Activated T-cell treated with anti-CD3 and anti-CD28 coated beads for 48 hours (primary cell): ENCODE measurements at places on chromosomes 6 and 20.
A peak's percentile ranks its signal among the peaks of the same experiment; 100 is the strongest.

DNA sequence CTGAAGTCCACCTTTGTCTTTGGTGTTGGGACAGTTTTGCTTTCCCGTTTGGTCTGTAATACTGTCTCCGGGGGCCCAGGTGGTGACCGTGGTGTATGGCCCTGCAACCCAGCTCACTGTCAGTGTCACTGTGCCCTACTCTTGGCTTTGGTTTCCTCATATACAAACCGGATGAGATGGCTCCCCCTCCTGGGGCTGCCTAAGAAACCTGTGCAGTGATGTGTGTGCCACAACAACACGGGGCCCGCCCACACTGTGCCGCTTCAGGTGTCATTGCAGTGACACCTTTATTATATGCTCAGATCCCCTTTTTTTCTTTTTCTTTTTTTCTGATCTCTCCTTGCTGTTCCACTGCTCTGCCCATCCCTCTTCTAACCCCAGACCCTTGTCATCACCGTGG, 73.9 kb downstream of the RAMACL start:
- DNase-seq, result no peak

DNA sequence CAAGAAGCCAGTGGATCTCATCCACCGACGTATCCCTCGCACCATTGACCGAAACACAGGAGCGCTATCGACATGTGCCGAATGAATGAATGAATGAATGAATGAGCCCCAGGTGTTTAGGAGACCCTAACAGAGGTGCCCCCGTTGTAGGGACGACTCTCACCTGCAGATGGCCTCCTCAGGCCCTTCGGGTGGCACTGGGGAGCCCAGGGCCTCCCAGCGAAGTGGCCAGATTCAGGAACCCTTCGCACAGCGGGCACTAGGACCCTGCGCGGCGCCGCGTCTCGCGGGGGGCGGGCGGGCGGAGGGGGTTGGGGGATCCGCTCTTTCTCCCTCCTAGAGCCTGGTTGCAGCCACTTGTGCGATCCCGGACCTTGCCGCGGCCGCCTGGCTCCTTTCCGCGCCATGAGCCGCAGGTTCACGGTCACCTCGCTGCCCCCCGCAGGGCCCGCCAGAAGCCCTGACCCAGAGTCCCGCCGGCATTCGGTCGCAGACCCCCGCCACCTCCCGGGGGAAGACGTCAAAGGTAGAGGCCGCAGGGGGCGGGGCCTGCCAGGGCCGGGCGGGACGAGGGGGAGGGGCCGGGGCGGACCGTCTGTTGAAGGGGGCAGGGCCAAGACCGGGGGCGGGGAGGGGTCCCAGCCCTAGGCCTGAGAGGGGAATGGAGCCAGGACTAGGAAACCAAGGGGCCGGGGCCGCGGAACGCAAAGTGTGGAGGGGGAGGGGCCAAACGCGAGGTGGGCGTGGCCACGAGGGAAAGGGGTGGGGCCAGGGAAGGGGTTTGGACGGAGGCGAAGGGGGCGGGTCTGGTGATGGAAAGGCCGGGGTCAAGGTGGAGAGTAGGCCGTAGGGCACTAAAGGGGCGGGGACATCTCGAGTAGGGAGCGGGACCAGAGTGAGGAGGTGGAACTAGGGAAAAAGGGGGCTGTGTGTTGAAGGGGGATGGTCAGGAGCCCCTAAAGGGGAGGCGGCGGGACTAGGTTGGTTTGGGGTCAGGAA, 7.4 kb upstream of the SLC12A5 start:
- DNase-seq, result peak; percentile 54

DNA sequence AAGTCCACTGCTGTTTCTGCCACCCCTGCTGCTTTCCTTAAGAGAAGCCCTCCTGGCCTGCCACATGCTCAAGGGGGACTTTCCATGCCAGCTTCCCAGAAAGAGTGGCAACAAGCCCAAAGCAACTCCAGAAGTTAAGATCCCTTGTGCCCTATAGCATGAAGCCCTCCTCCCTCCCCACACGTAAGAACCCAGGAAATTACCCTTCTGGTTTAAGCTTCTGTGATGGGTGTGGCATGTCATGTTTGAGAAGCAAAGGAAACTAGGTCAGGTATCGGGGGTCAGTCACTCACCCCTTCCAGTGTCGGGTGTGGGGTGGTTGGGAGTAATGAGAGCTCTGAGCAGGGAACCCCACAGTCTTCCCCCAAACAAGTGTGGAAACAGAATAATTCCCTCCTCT, 196.1 kb downstream of the LRFN2 start:
- DNase-seq, result no peak

- no peak for DNase-seq
Observed at GRCh38 chr6:161137839-161138542, 135.9 kb downstream of the AGPAT4 start.

- no peak for DNase-seq
Observed at GRCh38 chr6:25637960-25638434, 14.0 kb upstream of the SCGN start.

- DNase-seq, result no peak
Observed at GRCh38 chr6:156511051-156511450, 266.1 kb upstream of the ARID1B start.

GRCh38 chr6:36873612-36874442, 776 bp downstream of the PPIL1 start:
- no peak for DNase-seq

DNA sequence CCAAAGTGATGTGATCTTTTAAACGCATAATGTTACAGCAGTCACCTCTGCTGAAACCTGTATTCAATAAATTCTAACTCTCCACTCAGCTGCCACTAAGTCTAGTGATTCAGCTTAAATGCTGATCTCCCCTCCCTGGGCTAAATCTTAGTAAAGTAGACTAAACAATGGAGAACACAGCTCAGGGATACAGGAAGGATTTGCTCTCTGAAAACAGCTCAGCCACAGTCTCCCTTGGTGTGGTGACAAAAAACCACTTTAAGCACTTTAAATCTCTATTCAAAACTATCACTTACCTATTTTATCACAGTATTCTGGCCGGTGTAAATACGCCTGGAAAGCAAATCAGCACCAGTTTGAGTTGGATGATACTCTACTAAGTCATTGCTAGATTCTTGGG, 130.6 kb downstream of the RFX6 start:
- DNase-seq, result no peak

GRCh38 chr6:154606457-154606856, 96.0 kb upstream of the CNKSR3 start:
- peak; percentile 77 for DNase-seq

- no peak for DNase-seq
Observed at GRCh38 chr20:32028647-32029372, 18.6 kb downstream of the CCM2L start.

GRCh38 chr20:34988191-34988540, 32.5 kb downstream of the MYH7B start:
- DNase-seq, result no peak

- DNase-seq, result no peak
Observed at GRCh38 chr20:19986419-19986818, 30.7 kb upstream of the NAA20 start.

- DNase-seq, result no peak
Observed at GRCh38 chr20:51060301-51060700, 37.4 kb upstream of the KCNG1 start.

GRCh38 chr6:36290668-36291620, 21.1 kb downstream of the PNPLA1 start:
- no peak for DNase-seq

- no peak for DNase-seq
Observed at GRCh38 chr20:45067558-45067957, 33.4 kb downstream of the KCNS1 start.

DNA sequence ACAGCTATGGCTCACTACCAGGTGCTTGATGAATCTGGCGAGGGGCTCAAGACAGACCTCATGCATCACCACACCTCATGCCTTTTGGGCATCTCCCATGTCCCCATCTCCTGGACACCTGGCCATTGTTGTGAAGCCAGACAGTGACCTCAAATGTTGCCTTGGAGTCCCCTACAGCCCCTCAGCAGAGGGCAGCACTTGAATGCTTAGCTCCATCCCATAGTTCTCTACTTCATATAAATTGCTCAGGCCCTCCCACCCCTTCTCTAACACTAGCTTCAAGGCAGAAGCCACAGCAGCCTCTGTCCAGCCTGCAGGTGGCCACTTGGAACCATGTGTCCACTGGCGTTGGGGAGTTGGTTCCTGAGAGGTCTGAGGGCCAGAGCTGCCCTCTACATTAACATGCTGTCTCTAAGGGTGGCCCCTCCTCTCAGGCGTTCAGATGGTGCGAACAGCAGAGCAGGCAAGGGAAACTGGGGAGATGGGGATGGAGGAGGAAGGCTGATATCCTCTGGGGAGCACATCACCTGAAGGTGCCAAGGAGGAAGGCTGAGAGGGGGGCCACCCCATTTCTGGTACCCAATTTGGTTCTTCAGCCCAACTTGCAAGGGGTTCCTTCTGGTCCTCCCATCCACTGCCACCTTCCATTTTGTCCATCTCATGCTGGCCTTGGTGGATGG, 31.3 kb downstream of the MOCS1 start:
- no peak for DNase-seq

- no peak for DNase-seq
Observed at GRCh38 chr6:147154454-147154853, 49.8 kb upstream of the STXBP5 start.

DNA sequence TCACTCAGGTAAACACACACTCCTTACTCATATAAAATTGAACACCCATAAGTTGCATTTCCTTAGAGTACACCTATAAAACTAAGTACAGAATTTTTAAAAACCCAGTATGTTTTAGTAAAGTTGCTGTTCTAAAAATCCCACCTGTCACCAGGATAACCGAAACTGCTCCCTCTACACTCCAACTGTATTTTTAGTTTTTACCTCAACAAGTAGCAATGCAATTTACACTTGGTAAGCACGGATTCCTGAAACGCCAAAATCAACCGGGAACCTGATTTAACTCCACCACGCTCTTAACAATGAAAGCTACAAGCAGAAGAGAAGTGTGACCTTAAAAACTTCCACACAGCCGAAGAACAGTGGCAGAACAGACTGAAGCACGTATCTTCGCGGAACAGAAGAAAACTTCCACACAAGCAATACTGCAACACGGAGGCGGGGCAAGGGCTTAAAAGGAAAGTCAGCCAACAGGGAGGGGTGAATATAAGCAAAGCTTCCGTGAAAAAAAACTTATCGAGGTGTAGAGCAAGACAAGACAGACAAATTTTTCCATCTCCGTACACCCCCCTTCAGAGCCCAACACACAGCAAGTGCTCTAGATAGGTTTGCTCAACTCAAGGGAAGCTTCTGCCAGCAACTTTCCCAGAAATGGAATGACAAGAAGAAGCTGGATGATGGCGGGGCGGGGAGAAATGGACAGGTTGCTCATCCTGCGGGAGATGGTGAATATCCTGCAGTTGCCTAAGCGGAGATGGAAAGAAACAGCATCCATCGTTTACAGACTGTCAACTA, 1.4 kb downstream of the STAU1 start:
- DNase-seq, result peak; percentile 52

GRCh38 chr20:37990571-37991151, 42.6 kb downstream of the TTI1 start:
- DNase-seq, result peak; percentile 65

DNA sequence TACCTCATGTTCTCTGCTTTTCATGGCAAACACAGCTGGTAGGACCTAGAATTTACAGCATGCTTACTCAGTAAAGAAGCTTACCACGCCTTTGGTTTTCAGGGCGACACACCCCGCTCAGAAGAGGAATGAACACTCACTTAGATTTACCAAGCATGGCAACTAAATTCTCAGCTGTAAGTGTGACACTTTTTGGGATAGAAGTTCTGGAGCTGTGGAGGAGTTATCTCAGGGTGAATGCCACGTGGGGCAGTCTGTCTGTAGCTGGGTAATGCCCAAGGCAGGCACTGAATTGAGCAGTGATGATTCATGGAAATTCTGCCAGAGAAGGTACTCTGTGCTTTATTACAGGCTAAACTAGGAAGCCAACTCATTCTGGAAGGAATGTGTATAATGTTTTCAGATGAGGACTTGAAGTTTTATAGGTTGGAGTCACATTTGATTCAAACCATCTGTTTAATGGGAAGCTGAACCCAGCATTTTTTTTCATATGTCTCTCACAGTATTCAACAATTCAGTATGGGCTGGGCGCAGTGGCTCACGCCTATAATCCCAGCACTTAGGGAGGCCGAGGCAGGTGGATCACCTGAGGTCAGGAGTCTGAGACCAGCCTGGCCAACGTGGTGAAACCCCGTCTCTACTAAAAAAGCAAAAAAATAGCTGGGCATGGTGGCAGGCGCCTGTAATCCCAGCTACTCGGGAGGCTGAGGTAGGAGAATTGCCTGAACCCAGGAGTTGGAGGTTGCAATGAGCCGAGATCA, 3.5 kb upstream of the PRIM2 start:
- no peak for DNase-seq

DNA sequence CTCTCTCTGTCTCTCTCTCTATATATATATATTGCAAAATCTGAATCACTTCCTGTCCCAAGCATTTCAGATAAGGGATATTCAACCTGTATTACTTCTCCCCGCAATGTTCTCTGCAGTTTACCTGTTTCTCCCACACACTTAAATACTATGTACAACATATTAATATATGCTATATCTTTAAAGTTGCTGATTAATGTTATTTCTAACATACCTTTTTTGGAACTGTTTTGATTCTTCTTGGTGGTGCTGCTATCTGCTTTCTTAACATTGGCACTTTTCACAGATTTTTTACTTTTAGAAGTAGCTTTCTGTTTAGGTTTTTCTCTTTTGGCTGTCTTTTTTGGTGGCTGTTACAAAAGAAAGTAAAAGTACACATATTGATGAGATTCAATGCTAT, 27.2 kb downstream of the DEK start:
- no peak for DNase-seq

DNA sequence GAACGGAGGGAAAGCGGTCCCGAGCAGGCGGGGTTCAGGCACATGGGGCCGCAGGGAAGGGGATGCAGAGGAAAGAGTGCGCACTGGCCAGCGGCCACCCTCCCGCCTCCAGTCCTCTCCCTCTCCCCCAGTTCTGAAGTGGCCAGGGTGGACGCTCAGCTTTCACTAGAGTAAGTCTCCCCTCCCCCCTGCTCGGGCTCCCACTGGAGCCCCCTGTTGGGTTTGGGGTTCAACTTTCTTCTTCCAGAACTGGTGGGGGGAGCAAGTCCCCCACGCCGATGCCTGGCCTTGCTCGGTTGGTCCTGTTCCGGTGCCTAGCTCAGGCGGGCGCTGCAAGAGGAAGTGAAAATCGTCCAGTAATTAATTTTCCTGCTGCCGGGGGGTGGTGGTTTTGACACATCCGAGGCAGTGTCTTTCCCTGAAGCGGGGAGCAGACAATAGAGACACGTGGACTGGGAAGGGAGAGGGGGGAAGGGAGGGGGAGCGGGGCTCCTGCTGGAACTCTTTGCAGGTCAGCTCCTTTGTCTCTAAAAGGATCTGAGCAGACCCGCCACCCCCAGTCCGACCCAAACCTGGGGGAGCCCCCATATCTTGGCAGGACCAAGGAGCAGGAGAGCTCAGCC, 824 bp upstream of the SCRT2 start:
- no peak for DNase-seq

GRCh38 chr6:26295691-26296555, 69.1 kb upstream of the BTN3A2 start:
- DNase-seq, result no peak

DNA sequence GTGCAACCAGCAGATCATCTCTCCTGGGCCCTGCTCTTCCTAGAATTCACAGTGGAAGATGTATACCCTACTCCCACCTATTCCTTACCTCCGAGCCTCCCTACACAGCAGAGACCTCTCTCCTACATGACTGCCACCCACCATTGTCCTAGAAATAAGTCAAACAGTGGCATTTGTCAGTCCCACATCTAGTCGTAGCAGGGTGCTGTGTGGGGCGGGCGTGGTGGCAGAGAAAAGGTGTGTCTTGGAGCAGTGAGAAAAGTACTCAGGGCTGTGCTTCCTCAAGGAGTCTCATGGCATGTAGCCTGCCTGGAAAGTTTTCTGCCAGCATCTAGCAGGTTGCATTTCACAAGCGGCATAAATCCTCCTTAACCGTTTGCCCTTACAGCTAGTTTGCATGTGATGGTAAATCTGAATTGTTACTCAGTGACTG, 59.4 kb upstream of the PTGIS start:
- DNase-seq, result no peak
